ENCODE measurements at places on chromosomes 3 and 15.

GRCh38 chr3:129228891-129229585, 20.4 kb upstream of the COPG1 start:
- no peak for DNase-seq

DNA sequence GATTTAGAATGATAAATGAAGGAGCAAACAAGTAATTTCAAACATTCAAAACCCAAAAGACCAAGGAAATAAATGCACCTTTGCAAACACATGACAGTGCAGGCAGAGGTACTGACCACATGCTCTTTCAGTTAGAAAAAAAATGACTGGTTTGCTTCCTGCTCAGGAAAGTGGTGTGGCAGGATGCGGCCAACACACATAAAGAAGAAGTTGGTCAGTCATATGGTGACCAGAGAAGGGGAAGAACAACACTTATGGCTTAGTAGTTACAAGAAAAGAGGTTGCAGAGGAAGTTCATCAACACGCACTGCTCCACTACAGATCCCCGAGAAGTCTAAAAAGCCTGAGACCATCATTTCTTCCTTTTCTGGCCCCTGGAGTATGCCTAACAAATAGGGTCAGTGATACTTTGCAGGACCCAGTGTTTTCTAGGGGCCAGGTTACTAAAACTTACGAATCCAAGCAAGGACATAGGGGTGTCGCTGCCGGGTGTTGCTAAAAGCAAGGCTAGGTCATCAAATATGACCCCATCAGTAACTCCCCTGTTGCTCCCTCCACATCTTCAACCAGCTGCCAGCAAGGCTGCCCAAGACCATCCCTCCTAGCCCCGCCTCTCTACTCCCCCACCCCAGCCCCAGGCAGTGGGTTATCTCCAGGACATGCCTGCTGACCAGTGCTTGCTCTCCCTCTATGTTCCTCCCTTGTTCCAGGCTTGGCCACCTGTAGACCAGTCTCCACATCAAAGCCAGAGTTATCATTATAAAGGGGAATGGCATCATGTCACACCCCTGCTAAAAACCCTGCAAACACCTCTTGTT, 11.2 kb downstream of the ATP8B4 start:
- no peak for DNase-seq

- no peak for DNase-seq
Measured at GRCh38 chr3:68620211-68620610, 312.1 kb downstream of the TAFA4 start.

DNA sequence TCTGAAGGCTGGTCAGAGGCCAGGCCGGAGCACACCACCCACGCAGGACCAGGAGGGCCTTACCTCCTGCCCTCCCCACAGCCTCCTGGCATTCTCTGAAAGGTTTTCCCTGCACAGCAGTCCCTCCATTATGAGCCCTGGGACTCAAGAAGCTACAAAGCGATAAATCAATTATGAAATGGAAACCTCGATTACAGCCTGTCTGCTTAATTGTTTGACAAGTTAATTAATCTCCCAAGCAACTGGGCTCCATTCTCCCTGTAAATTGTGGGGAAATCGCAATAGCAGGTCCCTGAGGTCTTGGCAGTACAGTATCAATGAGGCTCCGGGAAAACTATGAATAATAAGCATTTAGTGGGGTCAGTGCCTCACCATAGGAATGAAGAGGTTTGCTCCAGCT, 683.5 kb downstream of the NTRK3 start:
- DNase-seq = no peak

DNA sequence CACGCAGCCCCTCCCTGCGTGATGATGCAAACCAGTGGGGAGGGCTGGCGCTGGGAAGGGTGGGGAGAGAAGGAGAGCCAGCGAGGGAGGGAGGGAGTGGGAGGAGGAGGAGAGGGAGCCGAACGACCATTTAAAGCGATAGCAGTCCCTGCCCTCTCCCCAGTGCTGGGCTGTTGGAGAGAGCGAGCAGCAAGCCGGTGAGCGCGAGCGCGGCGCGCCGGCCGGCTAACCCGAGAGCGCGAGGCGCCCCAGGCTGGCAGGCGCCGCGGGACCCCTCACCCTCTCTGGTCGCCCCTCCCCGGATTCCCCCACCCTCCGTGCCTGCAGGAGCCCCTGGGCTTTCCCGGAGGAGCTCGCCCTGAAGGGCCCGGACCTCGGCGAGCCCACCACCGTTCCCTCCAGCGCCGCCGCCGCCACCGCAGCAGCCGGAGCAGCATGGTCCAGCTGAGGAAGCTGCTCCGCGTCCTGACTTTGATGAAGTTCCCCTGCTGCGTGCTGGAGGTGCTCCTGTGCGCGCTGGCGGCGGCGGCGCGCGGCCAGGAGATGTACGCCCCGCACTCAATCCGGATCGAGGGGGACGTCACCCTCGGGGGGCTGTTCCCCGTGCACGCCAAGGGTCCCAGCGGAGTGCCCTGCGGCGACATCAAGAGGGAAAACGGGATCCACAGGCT, at the start of gene GRM7:
GRM7 (plus strand) TSS at position 162 of the 671 bp plus-strand sequence.
- no peak for DNase-seq

DNA sequence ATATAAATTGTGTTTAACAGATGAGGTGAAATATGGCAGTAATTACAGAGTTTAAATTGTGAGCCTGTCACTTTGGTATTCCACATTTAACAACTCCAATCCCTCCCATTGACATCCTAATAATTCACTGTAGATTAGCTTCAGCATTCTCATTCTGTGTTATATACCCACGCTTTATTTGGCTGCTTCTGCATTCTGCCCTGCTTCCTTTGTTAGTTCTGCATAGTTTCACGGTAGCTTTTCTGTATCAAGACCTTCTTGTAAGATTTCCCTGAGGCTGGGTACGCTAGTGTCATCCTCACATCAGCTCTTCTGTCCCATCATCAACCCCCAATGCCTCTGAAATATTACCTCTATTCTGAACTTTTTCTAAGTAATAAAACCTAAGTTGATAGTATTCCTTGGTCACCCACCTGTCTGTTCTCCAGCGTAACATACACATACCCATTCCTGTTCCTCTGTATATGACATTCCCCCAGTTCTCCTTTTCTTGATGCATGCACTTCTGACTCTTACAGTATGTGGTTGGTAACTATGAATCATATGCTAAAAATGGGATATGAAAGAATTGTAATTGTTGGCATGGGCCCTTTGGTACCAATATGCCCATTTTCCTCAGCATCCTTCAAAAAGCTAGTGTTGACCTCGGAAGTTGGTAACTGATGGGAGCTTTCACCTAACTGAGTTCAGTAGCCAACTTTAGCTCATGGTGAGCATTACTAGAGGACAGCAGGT, 171.2 kb downstream of the KLHL25 start:
- DNase-seq = no peak

GRCh38 chr3:2920103-2920502, 190.1 kb downstream of the IL5RA start:
- DNase-seq = no peak

- no peak for DNase-seq
Measured at GRCh38 chr3:39433642-39434041, 27.1 kb downstream of the RPSA start.

GRCh38 chr3:188497021-188497420, 343.1 kb downstream of the LPP start:
- no peak for DNase-seq

GRCh38 chr3:10432931-10433330, 72.5 kb downstream of the ATP2B2 start:
- DNase-seq = no peak

DNA sequence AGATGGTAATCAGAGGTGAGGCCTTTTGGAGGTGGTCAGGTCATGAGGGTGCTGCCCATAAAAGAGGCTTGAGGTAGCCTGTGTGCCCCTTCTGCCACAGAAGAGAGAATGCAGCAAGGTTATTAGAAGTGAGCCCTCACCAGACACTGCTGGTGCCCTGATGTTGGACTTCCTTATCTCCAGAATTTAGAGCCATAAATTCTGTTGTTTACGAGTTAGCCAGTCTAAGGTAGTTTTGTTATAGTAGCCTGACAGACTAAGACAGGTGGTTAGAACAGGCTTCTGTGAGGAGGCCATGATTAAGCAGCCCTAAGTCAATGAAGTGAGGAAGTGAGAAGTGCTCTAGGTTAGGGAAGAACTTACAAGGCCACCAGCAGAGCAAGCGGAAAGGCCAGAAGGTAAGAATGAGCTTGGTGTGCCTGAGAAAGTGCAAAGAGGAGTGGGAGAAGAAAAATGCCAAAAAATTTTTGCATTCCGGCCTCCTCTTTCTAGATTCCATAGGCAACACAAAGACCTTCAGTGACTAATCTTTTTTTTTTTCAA, 44.2 kb upstream of the STT3B start:
- DNase-seq = no peak

DNA sequence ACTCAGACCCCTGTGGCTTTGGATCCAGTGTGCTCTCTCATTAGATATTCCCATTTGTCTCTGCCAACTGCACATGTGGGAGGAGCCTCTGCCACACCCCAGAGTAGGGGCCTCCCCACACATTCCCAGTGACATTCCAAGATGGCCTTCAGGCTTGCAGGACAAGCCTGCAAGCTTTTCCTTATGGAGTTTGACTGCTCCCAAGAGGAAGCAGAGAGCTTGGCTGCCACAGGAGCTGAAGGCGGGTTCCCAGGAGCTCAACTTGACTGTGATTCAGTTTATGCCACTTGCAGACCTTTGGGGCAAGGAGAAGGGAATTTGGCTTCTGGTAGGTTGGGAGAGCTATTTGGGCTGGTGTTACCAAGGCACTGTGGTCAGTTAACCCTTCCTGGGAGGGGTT, 22.5 kb upstream of the EPHB1 start:
- DNase-seq = no peak

DNA sequence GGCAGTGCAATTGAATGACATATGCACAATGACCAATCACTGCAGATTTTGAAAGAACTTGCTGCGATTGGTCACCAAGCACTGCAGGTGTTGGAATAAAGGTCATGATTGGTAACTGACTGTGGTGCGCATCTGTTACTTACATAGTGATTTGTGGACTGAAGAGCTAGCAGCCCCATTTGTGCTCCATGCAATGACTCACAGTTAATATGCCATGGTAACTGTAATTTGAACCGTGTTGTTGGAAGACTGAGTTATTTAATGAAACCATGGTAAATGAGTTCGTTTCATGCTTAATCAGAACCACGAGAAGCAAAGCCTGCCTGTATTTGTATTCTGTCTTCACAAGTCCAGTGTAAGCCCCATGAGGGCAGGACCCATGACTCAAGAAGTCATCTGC, 220.5 kb downstream of the TJP1 start:
- DNase-seq = no peak

- DNase-seq = no peak
Measured at GRCh38 chr15:56783156-56783856, 50.0 kb upstream of the ZNF280D start.

GRCh38 chr15:52329150-52329549, 33.5 kb upstream of the MYO5C start:
- DNase-seq = no peak

DNA sequence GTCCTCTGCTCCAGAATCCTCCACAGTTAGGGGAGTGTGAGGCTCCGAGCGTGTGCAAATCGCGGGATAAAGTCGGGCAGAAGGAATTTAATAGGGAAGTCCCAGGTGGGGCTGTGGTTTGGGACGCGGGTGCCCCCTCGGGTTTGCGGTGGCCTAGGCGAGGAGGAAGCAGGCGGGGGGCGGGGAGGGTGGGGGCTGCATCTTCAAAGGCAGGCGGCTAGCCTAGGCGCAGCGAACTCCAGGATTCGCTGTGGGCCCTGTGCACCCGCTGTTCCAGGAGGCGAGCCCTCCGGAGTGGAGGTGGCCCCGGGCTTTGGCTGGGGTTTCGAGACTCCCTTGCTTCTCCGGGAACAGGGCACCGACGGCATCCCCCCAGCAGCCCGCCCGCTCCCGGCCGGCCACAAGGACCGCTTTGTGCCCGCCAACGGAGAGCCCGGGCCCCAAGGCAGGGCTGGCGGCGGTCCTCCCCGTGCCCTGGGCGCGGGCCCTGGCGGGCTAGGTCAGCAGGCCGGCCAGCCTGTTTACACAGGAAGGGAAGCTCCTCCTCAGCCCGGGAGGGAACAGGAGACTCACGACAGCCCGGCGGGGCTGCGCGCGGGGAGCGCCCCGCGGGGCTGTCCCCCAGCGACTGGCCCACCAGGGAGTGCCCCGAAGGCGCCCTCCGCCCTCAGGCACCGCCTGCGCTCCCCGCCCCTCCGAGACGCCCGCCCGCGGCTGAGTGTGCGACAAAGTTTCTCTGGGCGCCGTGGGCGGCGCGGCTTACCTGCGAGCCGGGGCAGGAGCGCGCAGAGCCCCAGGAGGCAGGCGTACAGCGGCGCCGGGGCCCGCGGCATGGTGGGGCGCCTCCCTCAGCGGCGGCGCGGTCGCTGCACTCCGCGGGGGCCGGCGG, 753 bp downstream of the ITGB5 start:
- DNase-seq = peak; percentile 38

GRCh38 chr3:9767418-9767817, 2.3 kb downstream of the CAMK1 start:
- DNase-seq = no peak

DNA sequence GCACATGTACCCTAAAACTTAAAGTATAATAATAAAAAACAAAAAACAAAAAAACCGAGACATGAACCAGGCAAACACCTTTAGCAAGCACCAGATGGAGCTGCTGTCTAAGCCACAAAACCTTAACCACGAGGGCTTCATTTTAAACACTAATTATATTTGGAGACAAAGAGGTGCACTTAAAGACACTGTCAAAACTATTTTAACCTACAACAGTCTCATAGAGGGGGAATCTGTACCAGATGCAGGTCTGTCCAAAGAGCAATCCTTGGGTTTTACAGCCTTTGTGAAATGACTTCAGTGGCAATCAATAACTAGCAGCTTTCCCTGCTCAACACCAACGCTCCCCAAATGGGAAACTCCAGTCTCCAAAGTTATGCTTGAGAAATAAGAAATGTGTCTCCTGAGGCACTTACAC, 115.7 kb upstream of the TSPAN3 start:
- DNase-seq = no peak

DNA sequence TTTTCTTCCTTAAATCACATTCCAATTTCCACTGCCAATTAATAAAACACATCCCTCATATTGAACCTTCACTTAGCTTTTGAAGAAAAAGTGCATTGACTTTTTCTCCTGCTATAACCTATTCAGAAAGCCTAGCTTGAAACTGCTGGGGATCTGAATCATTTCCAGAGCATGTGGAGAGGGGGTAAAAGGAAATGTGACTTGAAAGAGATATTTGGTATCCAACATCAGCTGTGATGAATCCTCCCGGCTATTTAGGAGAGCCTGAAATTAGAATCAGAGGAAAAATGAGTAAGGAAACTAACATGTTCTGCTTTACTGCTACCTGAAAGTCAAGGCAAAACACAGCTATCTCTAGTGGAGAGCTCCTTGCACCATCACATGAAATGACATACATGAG, 2.6 kb upstream of the GNB5 start:
- no peak for DNase-seq

DNA sequence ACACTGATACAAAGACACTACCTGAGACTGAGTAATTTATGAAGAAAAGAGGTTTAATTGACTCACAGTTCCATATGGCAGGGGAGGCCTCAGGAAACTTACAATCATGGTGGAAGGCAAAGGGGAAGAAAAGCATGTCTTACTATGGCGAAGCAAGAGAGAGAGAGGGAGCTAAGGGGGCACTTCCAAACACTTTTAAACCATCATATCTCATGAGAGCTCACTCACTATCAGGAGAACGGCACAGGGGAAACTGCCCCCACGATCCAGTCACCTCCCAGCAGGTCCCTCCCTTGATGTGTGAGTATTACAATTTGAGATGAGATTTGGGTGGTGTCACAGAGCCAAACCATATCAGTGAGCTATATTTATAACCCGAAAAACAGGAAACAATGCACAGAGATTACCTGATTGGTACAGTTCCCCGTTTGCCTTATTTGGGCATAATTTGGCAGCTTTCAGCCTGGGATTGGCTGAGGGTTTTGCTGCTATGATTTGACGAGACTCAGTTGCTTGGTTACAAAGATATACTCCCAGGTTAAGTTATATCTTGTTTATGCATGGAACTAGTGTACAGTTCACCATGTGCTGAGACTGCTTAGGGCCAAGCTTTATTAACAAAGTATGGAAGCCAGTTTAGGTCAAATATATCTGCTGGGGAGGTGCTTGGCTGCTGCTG, 184.2 kb downstream of the NR2F2 start:
- no peak for DNase-seq
